ENCODE measurements at places on chromosomes 3 and 15.

GRCh38 chr15:39845582-39845981 is 62.9 kb upstream of the FSIP1 start:
- no peak for DNase-seq

DNA sequence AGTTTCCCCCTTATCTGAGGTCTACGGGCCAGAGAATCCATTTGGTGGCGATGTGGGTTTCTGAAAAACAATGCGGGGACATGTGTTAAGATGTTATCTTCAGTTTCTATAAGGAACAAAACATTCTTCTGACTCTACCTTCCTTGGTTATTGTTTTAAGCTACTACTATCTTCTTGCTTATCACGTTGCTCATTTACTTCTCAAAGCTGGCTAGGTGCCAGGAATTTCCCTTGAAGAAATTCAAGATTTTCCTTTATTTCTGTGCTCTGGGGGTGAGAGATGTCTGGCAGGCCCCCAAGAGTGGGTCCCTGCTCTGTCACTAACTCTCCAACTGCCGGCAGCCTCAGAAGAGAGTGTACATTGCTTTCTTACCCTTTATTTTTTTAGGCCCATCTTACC is 119.8 kb downstream of the RYR3 start:
- no peak for DNase-seq

DNA sequence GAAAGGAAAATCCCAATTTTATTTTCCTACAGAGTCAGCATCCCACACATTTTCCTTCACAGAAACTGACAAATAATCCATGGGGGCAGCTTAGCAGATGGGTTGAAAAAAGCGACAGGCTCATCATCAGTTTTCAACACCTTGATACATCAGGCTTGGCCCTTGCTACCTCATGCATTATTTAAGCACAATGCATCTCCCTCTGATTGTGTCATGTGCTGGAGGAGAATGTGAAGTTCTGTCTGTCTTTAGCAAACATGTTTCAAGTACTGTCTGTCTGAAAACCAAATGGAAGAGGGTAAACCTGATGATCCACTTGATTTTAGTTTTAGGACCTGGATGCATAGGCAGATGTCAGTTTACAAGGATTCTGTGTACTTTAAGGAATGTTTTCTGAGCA is 128.6 kb upstream of the ADAMTS9 start:
- DNase-seq = no peak

GRCh38 chr3:36164400-36164799 is 215.9 kb upstream of the STAC start:
- DNase-seq = no peak

DNA sequence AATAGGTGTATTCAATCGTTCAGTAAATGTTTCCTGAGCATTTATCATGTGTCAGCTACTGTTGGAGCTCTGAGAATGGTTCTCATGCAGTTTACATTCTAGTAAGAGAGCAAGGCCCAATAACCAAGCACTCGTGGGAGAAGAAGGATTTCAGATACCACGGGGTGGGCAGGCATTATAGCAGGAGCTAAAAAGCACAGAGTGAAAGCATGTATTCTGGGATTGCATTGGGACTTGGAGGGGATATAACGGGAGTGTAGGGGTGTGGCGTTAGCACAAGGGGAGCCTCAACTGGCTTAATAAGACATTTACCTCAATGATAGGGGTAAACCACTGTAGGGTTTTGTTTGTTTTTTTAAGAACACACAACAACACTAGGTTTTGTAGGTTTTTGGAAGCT is 1.6 kb upstream of the SIAH2 start:
- no peak for DNase-seq

DNA sequence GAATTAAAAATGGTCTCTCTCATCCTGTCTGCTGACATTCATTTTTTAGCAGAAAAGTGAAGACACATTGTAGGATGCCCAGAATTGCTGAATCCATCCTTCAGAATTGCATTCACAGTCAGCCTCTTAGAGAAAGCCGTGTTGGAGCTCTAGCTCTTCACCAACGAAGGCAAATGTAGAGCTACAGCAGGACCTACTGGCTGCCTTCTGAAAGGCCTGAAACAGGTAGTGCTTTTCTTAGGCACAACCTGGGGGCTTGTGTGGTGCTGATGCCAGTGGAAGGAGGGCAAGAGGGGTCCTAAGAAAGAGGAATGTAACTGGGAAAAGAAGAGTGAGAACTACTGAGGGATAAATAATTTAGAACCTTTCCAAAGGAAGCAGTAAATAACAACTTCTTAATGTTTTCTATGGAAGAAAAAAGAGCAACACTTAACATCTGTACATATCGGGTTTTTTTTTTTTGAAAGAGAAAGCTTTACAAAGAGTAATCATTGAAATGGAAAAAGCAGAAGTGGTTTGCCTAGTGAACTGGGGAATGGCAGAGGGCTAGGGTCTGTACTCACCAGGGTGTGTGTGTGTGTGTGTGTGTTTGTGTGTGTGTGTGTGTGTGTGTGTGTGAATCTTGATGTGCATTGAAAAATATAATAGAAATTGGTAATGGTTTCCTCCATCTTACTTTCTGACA is 297.8 kb downstream of the SATB1 start:
- no peak for DNase-seq

DNA sequence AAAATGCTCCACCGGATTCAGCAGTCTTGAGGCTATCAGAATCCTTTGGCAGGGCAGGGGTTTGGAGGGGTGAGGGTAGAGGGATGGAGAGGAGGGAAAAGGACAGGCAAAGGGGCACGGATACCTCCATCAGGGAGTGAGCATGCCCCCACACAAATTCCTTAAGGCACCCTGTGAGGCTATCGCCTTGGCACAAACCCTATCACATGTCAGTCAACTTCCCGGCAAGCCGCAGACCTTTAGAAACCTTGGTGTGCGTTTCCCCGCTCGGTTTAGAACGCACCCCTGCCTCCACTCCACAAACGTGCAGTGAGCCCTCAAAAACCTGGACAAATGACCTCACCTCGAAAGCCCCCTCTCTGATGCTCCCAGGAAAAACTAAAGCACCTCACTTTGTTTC is 422 bp upstream of the SETMAR start:
- no peak for DNase-seq

- DNase-seq = no peak
Observed at GRCh38 chr3:98328933-98329332, 24.7 kb upstream of the OR5K4 start.

- no peak for DNase-seq
Observed at GRCh38 chr15:25055356-25056068, 100.7 kb downstream of the SNRPN start.

DNA sequence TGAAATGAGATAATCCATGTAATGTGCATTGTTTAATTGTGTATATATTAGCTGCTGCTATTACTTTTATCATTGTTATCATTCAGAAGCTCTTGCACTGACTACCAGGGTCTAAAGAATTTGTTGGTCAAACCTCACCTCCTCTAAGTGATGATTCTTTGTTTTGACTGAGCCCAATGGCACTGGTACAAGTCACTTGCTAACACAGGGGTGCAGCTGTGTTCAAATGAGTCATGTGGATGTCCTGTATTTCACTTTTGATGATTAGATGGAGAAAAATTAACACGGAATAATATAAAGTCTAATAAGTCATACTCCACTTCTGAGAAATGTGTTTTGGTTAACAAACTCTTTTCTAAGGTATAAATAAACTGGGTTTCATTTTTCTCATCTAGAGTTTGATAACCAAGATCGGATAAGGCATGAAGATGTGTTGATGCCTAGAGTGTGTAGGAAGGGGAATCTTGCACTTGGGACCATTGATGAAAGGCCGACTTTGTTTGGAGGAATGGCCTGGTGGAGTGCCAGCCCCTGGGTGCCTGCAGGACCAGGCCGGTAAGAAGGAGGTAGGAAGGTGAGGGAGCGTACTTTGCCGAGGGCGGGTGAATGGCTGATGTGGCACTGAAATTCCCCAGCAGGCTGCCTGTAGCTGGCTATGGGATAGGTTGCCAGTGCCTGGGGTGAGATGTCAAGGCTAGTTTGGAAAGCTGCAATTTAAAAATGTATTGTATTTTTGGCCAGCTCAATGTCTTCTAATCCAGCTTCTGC is 244.7 kb upstream of the ZPLD1 start:
- DNase-seq = peak; percentile 23

- DNase-seq = no peak
Observed at GRCh38 chr3:169255511-169255910, 408.0 kb downstream of the MECOM start.

DNA sequence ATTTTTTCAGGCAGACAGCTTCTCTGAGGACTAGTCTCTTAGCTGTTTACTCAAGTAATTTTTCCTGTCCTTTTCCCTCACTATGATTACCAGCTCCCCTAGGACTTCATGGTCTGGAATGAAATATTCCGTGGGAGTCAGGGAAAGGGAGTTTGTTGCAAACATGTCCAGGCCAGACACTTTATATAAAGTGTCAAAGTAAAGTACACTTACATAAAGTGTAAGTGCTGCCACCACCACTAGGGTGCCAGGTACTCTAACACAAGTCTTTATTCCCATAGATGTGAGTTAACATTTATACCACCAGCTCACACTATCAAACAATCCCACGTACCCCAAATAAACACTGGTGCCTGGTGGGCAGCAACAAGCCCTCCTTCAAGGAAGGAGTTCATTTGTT is 179.8 kb downstream of the SNRPN start:
- DNase-seq = no peak

- no peak for DNase-seq
Observed at GRCh38 chr3:30768703-30769550, 125.5 kb downstream of the GADL1 start.

DNA sequence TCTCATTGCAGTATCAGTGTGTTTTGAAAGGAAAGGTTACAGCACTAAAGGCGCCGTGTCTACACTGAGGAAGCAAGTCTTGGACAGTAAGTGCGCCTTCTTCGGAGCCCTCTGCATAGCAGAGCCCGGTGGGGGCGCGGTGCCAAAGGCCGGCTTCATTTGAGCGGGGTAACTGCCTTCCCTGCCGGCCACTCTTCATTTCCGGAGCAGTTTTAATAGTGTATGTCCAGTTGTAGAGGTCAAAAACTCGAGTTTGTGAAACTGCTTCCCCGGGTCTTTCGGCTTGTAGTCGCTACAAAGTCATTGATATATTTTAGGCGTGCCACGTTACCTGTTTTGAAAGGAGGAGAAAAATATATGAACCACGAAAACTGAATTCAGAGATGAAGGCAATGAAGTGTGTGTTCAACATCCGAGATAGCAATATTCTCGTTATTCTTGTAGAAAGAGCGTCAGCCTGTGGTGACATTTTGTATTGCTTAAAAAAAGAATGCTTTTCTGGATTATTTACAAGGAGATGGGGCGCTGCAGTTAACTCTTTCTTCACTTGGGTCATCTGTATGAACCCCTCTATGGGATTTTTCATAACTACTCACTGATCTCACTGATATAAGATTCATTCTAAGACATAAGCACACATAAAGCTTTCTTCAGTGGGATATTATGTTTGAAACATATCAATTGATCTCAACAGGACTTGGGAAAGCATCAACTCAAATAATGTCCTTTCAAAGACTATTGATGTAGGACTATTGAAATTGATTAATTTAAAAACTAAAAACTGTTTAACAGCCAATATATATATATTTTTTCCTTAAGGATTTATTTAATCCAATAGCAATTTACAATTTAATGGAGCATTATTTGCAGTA is 3.0 kb downstream of the ALCAM start:
- no peak for DNase-seq

- no peak for DNase-seq
Observed at GRCh38 chr15:49242820-49243219, 72.8 kb downstream of the GALK2 start.

- no peak for DNase-seq
Observed at GRCh38 chr3:182220013-182220412, 508.3 kb downstream of the SOX2 start.

GRCh38 chr3:170826047-170826446 is 43.9 kb downstream of the RPL22L1 start:
- no peak for DNase-seq

DNA sequence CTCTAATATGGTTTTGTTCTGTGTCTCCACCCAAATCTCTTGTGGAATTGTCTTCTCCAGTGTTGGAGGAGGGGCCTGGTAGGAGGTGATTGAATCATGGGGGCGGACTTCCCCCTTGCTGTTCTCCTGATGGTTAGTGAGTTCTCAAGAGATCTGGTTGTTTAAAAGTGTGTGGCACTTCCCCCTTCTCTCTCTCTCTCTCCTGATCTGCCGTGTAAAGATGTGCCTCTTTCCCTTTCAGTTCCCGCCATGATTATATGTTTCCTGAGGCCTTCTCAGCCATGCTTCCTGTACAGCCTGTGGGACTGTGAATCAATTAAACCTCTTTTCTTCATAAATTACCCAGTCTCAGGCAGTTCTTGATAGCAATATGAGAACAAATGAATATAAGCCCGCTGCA is 33.1 kb downstream of the RETNLB start:
- DNase-seq = no peak

DNA sequence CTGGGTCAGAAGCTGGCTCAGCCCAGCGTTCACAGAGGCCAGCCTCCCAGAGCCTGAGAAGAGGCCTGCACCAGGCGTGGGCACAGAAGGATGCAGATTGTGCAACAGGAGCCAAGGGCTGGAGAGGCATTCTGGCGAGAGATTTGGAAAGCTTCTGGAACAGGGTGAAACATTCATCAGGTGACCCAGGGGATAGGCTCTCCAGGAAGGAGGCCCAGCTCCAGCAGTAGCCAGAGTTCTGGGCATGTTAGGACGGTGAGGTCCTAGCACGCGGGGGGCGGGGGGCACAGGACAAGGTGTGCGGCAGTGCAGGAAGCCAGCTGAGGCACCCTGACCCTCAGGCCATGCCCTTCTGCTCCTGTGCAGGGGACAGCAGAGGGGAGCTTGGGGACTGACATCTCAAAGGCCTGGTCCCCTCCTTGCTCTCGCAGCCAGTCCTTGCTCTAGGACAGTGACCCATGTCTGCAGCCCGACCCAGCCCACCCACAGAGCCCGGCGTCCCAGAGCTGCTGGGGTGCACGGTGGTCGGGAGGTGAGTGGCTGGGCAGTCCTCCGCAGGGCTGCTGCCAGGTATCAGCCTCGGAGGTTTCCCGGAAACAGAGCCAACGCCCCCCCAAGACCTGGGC is 111.7 kb upstream of the KLF13 start:
- no peak for DNase-seq

DNA sequence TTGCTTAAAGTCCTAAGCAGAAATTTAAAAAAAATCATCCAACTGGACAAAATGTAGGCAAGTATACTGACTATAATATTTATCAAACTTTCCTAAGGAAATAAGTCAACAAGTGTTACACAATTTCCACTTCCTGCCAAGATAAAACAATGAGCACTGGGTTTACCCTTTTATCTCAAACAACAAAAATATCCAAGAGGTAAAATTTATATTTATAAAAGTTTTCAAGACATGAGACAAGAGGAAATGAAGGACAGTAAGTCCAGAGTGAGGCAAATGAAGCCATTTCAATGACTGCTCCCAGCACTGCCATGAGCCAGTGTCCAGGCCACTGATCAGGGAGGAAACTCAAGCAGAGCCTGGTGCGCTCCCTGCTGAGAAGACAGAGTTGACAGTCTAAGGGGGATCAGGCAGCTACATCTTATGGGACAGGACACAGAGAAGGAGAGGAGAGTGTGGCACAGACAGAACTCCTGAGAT is 439.4 kb downstream of the RAP2B start:
- no peak for DNase-seq

DNA sequence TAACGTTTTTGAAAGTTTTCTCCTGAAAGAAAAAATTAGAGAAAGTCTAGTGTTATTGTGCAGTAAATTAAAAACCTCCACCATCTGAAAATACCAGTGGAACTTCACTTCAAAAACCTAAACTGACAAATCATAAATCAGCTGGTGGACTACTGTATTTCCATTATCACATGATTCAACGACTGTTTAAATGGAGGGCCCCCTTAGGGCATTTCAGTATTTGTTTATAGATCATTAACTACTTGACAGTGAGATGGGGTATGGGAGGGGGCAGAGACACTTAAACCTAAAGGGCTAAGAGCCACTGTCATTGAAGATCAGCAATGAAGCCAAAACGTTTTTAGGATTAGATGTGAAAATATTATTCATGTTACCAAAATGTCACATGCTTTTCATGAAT is 8.8 kb upstream of the C15orf61 start:
- DNase-seq = no peak

Data from AG04449 (cell line).